ENCODE measurements at places on chromosomes 5 and 9.

GRCh38 chr5:125103459-125103858 is 357.0 kb upstream of the ZNF608 start:
- DNase-seq, result no peak

DNA sequence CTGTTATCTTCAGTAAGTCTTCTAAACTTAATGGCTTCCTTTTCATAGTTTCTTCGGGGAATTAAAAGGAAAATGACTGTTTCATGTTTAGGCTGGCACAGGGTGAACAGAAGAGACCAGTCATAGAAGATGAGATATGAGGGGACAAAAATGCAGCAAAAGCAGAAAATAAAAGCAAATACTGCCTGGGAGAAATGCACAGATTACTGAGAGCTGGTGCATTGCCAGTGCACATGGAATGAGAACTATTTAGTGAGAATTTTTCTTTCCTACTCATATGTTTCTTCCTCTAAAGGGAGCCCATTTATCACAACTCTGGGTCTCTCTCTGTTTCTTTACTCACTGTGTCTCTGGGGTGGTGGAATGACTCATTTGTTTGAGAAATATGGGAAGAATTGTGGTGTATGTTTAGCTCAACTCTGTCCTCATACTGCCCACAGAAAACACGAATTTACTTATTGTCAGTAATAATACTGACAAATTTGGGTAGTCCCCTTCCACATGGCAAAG is 25.9 kb upstream of the ANKRD55 start:
- no peak for DNase-seq

GRCh38 chr9:136155576-136155975 is 36.9 kb upstream of the TMEM250 start:
- DNase-seq, result no peak

DNA sequence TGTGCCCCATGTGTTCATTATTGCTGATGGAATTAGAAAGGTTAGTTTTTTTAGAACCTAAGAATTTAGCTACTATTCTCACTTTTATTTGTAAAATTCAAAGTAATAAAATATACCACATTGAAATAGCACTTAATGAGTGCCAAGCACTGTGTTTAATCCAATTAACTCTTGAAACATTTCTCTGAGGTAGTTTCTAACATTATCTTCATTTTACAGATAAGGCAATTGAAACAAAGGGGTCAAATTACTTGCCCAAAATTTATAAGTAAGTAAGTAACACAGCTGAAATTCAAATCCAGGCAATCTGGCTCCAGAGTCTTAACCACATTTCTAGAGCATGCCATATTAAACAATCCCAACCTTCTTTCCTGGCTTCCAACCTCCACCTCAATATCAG is 84.2 kb downstream of the MLLT3 start:
- DNase-seq, result no peak

DNA sequence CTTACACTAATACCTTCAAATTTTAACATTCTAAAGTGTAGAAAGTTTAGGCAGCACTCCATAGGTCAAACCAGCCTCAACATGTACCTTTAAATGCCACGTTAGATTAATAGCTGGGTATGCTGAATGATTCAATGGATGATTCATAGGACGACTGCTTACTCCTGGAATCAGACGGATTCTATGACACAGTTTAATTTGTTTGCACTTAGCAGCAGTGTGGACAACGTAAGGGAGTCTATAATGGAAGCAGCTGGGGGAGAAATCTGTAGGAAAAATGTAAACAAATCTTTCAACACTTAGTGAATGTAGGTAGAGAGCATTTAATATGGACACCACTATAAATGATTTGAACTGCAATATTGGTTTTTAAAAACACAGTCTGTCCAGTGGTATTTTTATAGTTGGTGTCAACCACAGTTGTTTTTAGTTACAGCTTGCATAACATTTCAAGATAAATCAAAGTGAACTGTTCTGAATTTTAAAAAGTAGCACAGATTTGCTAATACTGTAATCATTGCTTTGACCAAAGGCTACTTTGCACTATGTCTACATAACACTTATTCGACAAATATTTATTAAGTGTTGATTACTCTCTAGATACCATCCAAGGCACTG is 701.5 kb upstream of the MEF2C start:
- DNase-seq, result no peak

GRCh38 chr9:121289026-121289771 is 21.2 kb downstream of the GSN start:
- no peak for DNase-seq

DNA sequence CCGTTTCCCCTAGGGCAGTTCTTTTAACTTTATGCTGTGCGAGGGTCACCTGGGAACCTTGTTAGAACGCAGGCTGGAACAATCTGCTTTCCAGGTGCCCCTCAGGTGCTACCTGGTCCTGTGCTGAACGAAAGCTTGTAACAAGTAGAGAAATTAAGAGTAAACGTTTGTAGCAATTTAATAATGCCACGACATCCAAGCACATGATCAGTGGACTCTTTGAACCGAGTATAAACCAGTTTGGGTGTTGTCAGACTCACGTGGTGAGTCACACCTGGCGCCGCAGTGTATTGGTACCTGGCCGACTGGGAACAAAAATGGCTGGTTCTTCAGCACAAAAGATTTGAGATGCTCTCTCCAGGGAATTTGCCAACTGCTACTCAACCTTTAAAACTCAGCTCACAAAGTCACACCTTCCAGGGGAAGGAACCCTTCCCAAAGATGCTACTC is 926 bp upstream of the MYO10 start:
- DNase-seq, result peak; percentile 81

DNA sequence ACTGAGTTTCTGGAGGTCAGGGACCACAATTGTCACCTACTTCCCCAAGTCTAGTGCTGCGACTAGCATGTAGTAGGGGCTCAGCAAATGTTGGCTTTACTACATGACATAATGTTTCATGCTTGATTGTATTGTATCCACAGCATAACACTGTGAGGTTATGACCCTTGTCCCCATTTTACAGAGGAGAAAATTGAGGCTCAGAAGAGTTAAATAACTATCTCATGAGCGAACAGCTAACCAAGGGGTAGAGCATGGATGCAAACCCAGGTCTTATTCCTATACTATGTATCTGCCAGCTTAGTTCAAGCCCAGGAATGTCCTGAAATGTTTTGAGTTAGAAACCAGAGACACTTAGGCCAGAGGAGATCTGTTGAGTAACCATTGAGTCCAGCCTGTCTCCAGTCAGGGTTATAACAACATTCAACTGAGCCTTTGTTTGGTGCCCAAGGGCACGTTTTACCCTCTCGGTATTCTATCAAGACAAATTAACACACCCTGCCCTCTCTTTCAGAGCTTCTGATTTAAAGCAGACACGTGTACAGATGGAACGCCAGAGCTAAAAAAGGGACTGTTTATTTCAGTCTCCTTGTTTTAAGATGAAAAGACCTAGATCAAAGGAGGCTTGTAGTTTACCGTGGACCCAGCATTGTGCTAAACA is 16.5 kb downstream of the ANGPTL2 start:
- no peak for DNase-seq

GRCh38 chr9:80797101-80797829 is 892.1 kb downstream of the TLE1 start:
- DNase-seq, result no peak

DNA sequence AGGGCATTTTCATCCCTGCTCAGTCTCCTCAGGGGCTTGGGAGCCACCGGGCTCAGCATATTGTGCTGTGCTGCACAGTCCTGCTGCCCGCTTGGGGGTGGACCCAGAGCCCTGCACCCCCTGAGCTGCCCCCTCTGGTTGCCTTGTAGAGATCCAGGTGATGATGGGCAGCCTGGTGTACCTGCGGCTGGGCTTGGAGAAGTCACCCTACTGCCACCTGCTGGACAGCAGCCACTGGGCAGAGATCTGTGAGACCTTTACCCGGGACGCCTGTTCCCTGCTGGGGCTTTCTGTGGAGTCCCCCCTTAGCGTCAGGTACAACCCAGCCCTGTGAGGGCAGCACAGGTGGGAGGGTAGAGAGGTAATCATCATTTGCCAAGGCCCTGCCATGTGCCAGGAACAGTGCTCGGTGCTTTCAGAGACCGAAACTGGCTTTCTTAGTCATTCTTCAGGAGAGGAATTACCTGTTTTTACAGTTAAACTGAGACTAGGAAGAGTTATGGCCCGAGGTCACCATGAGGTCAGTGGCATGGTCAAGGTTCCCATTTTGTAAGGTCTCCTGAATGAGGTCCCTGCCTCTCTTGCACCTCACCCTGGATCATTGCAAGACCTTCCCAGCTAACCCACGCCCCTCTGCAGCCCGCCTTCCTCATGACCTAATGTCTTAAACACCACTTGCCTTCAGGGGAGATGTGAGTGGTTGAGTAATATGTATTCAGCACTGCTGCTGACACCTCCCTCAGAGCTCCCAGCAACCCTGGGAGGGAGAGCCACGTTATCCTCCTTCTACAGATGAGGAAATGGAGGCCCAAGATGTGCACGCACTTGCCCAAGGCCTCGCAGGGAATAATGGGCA is 7.5 kb downstream of the NHP2 start:
- peak; percentile 40 for DNase-seq

DNA sequence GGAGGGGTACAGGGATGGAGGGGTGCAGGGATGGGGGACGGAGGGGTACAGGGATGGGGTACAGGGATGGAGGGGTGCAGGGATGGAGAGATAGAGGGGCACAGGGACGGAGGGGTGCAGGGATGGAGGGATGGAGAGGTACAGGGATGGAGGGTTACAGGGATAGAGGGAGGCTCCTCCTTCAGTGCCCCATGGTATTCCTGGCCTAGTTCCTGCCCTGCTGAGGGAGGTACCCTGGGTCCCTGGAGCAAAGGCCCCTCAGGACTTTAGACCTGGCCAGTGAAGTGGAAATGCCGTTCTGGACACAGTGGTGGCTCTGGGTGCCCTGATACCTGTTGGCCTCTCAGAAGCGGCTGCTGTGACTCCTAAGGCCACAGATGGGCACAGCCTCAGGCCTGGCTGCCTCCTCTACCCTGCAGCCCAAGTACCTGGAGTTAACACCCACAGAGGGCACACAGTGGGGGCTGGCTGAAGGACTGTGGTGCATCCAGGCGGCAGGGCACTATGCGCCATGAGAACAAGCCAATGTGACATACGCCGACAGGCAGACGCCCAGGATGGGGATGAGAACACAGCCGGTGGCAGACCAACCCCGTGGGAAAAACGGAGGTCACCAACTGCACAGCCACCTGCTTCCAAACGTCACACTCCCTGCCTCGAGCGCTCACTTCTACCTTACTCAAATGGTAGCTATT is 8.4 kb downstream of the PTGES2 start:
- no peak for DNase-seq

GRCh38 chr5:56900858-56901578 is 8.4 kb upstream of the SETD9 start:
- DNase-seq, result peak; percentile 64

GRCh38 chr5:132272311-132273210 is 15.1 kb downstream of the PDLIM4 start:
- DNase-seq, result peak; percentile 31

- peak; percentile 8 for DNase-seq
These were observed 547.2 kb downstream of the LRRC70 start for GRCh38 chr5:63125862-63126261.

GRCh38 chr9:133991964-133992779 is at the start of gene VAV2:
VAV2 (minus strand) TSS chr9:133992324; CDS start chr9:133992278, 46 bp downstream.
- peak; percentile 27 for DNase-seq

- DNase-seq, result no peak
These were observed 341.9 kb downstream of the DIRAS2 start for GRCh38 chr9:90300611-90301276.

GRCh38 chr5:100551183-100551582 is 16.0 kb downstream of the FAM174A start:
- no peak for DNase-seq

DNA sequence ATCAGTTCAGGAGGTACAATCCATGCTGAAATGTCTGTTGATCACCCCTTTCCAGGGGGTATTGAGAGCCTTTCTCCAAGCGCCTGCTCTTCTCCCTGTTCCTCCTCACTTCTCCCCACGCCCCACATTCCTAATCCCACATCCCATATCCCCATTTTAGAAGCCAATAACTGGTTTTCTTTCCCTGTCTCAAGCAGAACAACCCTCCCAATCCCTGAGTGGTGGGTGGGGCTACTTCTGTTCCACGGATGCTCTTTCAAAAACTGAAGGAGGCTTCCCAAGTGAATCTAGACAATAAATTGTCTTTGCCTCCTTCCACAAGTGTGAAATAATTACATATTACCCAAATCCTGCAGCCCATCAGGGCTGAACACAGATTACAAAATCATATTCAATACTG is 77.0 kb upstream of the SEMA6A start:
- peak; percentile 8 for DNase-seq

DNA sequence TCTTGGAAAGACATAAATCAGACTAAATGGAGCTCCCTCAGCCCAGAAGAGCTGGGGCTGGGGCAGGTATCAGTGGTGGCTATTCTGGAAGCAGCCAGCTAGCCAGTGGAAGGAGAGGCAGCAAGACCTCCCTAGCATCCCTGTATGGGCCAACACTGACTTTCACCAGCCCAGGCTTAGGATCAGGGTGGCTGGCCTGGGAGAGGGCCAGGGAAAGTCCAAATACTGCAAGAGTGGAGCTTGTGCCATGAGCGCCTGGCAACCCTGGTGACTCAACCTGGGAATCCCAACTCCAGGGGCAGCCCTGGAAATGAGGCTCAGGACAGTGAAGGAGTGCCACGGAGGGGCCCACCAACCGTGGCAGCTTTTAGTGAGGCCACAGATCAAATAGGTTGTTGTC is 7.6 kb upstream of the IRF1 start:
- no peak for DNase-seq

DNA sequence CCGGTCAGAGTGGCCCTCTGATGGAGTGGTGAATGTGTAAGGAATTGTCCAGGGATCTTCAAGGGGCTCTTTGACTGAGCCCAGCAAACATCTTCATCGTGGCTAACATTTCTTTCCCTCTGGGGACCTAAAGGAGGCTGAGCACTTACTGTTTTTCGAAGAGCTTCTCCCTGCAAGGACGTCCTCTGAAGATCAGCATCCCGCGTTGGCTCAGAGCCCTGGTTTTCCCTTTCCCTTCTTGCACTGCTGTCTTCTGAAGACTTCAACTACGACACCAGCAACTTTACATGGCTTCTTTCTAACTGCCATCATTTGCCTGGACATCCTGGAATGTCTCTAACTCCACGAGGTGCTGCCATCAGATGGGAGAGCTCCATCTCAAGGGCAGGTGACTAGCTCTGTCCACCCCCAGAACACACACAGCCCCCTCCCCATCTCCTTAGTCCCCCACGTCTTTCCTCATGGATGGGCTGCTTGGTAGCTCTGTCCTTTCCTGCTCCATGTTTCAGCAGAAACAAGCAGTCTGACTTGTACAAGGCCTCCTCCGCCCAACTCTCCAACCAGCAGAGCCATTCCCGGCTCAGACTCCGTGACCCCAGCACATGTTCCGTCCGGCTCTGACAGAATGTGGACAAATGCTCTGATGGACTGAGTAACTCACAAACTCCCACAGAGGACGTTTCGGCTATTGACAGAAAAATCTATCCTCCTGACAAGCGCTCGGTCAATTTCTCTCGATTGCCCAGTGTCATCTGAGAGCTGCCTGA is 17.1 kb downstream of the SHB start:
- DNase-seq, result no peak

DNA sequence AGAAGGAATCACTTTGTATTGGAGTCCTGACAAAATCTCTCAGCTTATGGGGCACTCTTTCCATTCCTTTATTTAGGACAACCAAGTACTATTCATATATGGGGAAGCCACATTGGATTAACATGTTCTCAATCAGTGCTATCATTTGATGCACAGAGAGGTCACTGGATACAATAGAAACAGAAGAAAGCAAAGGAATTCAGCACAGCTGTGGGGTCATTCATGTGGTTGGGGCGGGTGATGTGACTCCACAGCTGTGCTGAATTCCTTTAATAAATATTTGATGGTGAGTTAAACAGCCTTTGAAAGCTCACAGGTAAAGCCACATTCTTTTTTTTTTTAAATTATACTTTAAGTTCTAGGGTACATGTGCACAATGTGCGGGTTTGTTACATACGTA is 854 bp upstream of the TEX48 start:
- DNase-seq, result no peak

GRCh38 chr9:3760031-3760430 is 234.2 kb upstream of the RFX3 start:
- DNase-seq, result peak; percentile 6

Data from NCI-H1417 (cell line).